NCI-H187 (cell line): ENCODE measurements at places on chromosomes 3 and 15.

DNA sequence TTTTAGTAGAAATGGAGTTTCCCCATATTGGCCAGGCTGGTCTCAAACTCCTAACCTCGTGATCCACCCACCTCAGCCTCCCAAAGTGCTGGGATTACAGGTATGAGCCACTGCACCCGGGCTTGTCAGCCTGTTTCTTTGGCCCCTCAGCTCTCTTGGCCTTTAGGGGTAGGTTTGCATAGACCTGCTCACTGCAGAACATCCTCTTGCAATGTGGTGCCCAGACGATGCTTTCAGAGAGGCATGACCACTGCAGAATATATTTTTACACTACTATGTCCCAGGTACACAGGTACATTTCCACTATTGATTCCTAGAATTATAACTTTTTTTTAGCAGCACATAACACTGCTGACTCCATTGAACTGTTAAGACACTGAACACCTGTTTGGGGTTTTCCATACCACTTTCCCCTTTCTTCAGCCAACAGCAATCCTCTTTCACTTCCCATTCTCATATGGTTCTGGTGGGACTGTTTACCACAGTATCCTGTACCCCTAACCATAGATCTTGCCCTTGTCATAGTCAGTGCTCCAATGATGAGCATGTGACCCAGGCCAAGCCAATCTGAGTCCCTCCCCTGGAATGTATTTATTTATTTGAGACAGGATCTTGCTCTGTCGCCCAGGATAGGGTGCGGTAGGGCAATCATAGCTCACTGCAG lies 21.1 kb downstream of the CCDC32 start:
- no peak for DNase-seq

GRCh38 chr15:71792521-71792920 lies 17.8 kb upstream of the NR2E3 start:
- DNase-seq = no peak

DNA sequence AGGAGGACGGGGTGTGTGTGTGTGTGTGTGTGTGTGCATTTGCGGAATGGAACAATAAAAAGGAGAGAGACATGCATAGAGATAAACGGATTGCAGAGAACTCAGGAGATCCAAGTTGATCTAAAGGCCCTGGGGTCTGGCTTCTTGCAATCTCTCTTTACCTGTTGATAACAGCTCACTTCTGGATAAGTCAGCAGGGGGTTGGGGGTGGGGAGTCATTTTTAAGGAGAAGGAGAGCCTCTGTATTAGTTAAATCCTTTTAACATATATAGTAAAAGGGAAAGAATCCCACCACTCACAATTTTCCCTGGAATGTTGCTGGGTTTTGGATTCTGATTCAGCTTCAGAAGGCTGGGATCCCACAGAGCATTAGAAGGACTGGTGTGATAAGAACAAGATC lies 87.5 kb upstream of the MITF start:
- DNase-seq = no peak

DNA sequence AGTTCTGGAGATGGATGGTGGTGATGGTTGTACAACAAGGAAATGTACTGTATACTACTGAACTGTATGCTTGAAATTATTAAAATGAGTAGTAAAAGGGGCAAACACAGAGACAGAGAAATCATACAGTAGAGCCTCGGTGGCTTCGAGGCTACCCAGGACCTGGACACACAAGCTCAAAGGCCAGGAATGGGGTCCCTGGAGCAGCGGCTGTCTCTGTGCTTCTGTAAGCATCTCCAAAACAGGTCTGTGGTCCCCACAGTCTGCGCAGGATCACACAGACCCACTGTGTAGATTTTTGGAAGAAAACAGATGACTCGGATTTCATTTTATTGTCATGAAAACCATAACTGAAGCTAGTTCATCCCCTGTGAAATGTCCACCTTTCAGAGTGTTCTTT lies 39.7 kb downstream of the PGPEP1L start:
- DNase-seq = no peak

DNA sequence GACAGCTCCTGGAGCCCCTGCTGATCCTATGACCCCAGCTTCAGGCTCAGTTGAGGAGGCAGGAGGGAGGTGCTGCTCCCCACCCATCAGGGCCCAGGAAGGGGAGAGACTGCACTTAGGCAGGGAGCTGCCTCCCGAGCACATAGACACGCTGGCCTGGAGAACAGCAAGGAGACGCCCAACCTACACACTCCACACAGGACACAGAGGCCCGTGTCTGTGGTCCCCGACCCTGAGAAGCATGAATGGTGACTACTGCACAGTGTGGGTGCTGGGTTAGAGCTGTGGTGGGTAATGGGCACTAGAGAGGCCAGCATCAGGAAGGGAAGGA lies 1.1 kb upstream of the HHATL start:
- DNase-seq = no peak

GRCh38 chr3:61846488-61846887 lies 285.1 kb downstream of the PTPRG start:
- DNase-seq = no peak

GRCh38 chr15:67224889-67225288 lies 29.6 kb downstream of the AAGAB start:
- DNase-seq = no peak

DNA sequence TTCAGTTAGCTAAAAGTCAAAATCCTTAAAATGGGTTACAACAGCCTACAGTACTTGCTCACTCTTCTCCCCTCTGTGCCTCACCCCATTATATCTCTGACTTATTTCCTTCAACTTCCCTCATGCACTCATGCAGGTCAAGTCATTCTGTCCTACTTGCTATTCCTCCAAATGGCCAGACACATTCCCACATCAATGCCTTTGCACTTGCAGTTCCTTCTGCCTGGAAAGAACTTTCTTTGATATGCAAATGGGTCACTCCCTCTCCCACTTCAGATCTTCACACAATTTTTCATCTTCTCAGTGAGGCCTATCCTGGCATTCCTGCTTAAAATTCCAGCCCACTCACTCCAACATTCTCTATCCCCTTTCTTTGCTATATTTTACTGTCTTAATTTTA lies 547.2 kb upstream of the TGFBR2 start:
- DNase-seq = no peak

- no peak for DNase-seq
Observed at GRCh38 chr3:34394978-34395748, 596.7 kb downstream of the PDCD6IP start.

- DNase-seq = no peak
Observed at GRCh38 chr3:87167628-87168456, 59.3 kb upstream of the CHMP2B start.

DNA sequence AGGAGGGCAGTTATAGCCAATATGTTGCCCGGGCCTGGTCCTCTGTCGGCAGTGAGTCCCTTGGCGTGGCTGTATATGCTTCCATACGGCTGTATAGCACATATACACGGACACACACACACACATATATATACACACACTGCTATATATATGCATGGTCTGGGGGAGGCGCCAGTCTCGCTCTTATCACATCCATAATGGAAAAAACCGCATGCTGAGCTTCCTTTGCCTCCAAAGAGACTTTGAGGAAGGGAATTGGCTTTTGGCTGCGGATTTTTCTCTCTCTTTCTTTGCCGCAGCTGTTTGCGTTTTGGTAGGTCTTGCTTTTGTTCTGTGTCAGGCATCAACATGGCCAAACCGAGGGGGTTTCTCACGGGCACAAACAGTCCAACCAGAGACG lies 11.3 kb upstream of the TMEM115 start:
- DNase-seq = no peak

GRCh38 chr3:150414258-150414657 lies 6.2 kb downstream of the TSC22D2 start:
- no peak for DNase-seq

DNA sequence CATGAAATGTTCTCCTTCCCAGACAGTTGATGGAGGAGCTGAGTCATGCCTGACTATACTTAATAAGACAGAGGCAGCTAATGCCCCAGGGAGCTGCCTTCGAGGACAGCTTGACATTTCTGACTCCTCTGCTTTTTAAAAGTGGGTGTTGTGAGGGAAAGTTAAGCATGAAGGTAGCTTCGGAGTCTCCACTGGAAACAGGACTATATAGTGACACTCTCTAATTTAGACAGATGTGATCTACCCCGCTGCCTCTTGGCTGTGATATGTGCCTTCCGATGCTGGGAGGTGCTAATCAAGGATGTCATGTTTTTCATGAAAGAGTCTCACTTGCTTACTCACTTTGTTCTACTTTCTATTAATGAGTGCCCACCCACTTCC lies 72.7 kb downstream of the IL1RAP start:
- no peak for DNase-seq

- DNase-seq = no peak
Observed at GRCh38 chr15:35827911-35828310, 281.9 kb upstream of the DPH6 start.

- DNase-seq = no peak
Observed at GRCh38 chr15:60396560-60396957, 1.2 kb downstream of the ANXA2 start.

GRCh38 chr3:116449546-116450350 lies 4.5 kb upstream of the LSAMP start:
- no peak for DNase-seq

DNA sequence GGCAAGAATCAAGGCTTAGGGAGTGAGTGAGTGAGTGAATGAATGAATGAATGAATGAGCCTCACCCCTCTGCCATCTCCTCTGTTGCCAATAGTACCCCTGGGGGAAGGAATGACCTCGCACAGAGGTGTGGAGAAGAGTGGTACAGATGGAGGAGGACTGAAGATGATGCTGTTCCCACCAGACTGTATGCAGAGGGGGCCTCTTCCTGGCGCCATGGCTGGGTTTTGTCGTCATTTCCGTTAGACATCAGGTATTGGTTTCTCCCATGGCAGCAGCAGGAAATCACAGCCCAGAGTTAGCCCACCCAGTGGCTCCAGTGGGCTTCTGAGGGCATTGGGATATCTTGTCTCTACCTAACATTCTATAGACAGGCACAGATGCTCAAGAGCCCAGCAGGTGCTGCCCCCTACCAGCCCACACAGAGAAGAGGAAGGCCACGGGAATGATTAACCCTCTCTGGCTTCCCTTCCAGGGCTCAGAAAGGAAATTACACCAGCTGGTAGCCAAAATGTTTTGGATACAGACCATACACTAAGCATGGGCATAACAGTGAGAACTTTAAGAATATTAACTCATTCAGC lies 109.8 kb upstream of the SLC6A11 start:
- DNase-seq = no peak

- no peak for DNase-seq
Observed at GRCh38 chr15:101107625-101108460, 144.0 kb downstream of the CHSY1 start.

GRCh38 chr15:72982714-72983113 lies 69.5 kb upstream of the NEO1 start:
- no peak for DNase-seq

DNA sequence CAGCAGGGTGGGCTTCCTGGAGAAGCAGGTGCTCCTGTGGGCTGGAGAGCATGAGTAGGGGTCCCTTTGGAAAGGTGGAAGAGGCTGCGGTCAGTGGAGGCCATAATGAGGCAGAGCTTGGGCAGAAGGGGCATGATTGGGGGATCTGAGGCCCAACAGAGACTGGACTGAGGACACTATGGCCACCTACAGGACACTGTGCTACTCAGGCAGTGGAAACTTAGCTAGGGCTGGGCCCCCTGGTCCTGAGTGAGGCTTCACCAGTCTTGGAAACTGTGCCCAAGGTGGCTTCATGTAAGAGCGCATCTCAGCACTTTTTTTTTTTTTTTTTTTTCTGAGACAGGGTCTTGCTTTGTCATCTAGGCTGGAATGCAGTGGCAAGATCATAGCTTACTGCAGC lies 6.3 kb upstream of the COMMD4 start:
- no peak for DNase-seq

DNA sequence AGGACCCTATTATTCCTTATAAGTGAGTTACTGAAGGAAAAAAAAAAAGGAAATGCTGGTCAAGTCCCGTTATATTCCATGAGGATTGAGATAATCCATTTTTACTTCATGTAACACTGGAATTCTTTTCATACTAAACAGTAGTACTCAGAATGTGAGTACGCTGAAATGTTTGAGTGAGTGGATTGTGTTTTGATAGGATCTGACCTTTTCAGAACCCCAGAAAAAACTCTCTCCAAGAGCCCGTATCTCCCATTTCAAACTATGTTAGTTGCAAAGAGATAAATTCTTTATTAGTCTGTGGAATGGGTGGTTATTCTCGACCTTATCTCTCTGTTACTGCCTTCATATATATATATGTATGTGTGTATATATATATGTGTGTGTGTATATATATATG lies 2.5 kb upstream of the LPP start:
- no peak for DNase-seq

- no peak for DNase-seq
Observed at GRCh38 chr3:120449701-120450599, 842 bp downstream of the FSTL1 start.
